ENCODE measurements at places on chromosomes 6 and 20.

GRCh38 chr6:9131616-9132015, 696.3 kb upstream of the SLC35B3 start:
- no peak for DNase-seq

GRCh38 chr6:90000864-90001731, 106.8 kb downstream of the GJA10 start:
- DNase-seq = no peak

GRCh38 chr6:55825402-55826051, 49.9 kb downstream of the BMP5 start:
- DNase-seq = no peak

DNA sequence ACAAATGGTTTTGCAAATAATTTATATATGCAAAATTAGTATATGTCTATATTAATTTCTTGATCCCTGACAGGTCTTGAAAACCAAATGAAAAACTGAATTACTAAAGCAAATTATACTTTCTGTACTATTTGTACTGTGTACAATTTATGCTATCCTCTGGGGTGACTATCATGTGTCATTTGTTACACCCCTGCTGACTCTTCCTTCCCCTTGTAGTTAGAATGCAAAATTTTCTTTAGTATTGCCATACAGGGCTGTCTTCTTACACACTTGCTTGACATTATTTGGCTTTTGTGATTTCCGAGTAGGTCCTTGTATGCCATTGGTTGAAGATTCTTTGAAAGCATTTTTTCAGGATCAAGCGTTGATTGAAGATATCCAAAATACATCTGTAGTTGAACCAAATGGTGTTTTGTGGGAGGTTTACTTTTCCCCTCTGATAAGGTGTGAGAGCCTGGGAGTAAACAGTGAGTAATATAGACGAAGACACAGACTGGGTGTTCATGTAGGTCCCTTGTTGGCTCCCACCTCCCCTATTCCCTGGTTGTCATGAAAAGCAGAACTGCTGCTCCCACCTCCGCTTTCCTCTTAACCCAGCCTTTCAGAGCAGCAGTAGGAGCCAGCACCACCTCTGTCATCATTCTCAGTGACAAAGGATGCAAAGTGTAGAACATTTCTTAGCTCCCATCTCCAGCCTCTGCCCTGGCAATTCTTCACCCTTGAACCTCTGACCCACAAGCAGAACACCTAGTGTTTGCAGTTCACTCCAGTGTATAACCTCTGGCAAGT, 29.0 kb downstream of the NCOA7 start:
- DNase-seq = no peak

DNA sequence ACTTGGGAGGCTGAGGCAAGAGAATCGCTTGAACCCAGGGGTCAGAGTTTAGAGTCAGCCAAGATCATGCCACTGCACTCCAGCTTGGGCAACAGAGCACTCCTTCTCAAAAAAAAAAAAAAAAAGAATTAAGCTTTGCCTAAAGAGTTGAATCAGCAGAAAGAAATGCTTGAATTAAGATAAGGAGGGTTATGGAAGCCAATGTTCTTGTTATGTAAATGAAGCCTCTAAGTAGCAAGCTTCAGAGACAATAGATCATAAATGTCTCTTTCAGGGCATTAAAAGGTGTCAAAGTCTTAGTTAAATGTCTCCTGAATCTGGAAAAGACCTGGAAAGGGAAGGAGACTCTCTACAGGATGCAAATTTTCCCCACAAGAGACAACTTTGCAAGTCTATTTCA, 69.7 kb upstream of the FAM83B start:
- no peak for DNase-seq
